ENCODE measurements at places on chromosomes 2 and 18.
A peak's percentile ranks its signal among the peaks of the same experiment; 100 is the strongest.

DNA sequence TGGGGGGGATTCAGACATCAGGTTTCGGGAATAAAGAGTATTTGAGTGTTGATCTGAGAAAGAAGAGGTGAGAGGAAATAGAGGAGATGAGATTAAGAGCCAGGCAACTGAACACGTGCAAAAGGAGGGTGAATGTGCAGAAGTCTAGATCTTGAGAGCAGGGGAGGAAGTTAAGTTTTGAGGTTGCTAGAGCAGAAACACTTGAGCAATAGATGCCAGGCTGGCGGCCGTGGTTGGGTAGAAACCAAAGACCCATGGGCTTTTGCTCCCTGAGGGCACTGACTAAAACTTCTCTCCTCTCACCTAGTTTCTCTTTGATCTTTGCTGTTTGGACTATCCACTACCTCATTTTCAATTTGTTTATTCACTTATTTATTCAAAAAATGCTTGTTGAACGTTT is 116.0 kb downstream of the CDC42EP3 start:
- DNase-seq = no peak

DNA sequence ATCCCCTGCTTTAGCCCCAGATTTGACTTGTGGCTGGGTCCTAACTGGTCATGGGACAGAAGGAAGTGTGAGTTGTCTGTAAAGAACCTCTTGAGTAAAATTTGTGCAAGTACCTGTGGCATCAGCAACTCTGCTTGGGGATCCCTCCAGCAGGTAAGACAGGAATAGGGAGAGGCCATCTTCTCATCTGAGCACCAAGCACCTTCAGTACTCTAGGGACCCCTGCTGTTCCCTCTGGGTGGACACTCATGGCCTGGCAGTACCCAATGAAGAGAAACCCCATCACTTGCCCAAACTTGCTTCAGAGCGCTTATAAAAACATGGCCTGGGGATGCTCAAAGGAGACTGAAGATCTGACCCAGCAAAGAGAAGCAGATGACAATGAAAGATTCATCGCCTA is 297.8 kb downstream of the SP3 start:
- DNase-seq = no peak

GRCh38 chr2:96963316-96963715 is 23.1 kb downstream of the FAM178B start:
- DNase-seq = no peak

DNA sequence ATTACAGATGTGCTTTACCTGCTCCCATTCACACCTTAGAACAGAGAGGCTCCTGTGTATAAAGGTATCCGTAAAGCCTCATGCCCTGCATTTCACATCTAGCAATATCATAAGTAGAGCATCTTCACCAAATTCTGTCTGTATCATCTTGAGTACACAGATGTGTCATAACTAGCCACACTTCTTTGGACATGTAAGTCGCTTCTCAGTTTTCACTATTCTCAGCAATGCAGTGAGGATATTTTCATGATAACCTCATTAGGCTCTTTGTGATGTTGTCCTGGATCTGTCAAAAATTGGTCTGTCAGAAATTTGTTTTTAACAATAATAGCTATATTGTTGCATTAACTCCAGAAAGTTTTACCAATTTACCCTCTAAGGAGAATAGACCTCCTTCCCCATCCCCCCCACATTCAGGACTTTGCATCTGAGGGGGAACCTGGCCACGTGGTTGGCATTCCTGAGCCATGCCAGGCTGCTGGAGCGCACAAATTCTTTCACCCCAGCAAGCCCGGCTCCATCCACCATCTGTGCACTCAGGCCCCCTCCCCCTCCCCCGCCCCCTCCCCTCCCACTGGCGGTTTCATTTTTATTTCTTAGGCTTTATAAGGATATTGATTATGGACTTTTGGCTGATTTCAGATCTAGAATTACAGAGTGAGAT is 34.1 kb downstream of the AGAP1 start:
- DNase-seq = no peak

GRCh38 chr2:55109219-55109891 is 59.1 kb upstream of the RTN4 start:
- DNase-seq = peak; percentile 69

DNA sequence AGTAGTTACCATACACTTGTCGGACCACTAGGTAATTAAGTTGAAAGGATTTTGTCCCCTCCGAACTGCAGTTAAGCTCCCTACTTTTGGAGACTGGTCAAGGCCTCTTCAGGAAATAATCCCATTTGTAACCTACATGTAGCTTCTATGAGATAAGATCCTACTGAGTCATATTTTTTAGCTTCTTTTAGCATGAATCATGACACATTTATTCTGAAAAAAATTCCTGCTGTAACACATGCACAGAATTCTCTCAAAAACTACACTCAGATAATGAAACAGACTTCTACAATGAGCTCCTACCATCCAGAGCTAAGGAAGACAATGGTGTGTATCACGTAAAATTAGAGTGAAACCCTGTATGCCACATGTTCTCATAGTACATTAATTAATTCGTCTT is 100.7 kb upstream of the CCDC195 start:
- DNase-seq = peak; percentile 62

- no peak for DNase-seq
Observed at GRCh38 chr2:119062179-119062578, 96.4 kb downstream of the C1QL2 start.

DNA sequence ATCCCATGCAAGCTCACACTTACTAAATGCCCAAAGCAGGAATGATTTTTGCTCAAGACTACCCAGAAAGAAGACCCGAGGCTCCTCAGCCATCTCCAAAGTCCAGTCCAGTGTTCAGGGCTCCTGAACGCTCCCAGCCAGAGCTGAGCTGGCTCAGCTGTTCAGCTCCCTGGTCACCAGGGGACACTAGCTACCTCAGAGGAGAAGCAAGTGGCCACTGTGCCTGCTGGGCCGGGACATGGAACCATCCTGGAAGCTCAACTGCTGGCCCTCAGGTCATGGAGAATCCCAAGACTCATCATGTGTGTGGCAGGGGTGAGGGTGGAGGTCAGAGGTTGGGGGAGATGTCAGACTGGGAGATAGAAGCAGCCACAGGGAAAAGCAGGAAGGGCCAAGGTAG is 89.0 kb downstream of the GALNT14 start:
- DNase-seq = peak; percentile 18

GRCh38 chr2:44925561-44926136 is 15.9 kb upstream of the SIX3 start:
- no peak for DNase-seq

GRCh38 chr2:8872821-8873432 is 35.5 kb upstream of the KIDINS220 start:
- peak; percentile 27 for DNase-seq

DNA sequence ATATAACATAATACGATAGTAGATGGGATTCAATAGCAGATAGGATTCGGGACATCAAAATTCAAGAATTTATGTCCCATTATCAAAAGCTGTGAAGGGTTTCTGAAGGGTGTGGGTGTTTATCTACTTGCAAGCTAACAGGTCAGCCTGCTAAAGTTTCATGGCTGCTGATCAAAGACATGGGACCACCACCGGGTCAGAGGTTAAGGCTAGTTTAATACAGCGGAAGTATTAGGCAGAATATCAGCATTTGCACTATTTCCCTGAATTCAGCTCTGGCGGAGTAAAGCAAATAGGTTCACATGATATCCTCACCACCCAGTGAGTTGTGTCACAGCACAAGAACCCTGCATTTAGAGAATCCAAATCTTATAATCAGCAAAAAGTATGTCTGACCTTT is 82.5 kb downstream of the DSEL start:
- no peak for DNase-seq

GRCh38 chr2:160282063-160282580 is 82.0 kb upstream of the ITGB6 start:
- no peak for DNase-seq

GRCh38 chr18:10322004-10322403 is 132.4 kb upstream of the APCDD1 start:
- no peak for DNase-seq

DNA sequence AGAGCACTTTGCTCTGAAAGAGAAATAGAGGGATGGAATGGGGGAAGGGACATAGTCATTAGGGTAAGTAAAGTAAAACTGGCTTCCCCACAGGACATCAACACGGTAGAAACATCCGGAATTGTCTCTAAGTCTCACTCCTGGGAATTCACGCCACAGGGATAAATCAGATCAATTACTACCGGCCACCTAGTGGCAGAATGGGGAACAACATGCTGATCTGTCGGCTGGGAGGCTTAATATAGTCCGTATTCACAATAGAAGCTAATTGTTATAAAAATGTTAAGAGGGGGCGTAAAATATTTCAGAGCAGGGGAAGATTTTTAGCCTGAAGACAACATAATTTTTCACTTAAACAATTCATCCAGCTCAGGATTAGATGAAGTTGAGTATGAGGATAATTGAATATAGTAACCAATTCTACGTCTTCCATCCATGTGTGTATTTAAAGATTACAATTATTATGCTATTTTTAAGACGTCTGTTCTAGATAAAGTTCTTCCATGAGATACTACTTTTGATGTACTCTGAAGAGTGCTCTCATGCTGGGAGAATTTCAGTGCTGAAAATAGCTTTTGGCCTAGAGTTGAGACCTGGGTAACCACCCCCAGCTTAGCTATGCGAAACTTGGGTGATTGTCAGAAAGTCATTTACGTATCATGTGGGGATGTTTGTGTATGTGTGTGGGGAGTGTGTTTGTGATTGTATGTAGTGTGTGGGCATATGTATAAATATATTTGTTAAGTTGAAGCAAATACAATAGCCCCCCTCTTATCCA is 65.7 kb downstream of the LRRTM1 start:
- peak; percentile 10 for DNase-seq

DNA sequence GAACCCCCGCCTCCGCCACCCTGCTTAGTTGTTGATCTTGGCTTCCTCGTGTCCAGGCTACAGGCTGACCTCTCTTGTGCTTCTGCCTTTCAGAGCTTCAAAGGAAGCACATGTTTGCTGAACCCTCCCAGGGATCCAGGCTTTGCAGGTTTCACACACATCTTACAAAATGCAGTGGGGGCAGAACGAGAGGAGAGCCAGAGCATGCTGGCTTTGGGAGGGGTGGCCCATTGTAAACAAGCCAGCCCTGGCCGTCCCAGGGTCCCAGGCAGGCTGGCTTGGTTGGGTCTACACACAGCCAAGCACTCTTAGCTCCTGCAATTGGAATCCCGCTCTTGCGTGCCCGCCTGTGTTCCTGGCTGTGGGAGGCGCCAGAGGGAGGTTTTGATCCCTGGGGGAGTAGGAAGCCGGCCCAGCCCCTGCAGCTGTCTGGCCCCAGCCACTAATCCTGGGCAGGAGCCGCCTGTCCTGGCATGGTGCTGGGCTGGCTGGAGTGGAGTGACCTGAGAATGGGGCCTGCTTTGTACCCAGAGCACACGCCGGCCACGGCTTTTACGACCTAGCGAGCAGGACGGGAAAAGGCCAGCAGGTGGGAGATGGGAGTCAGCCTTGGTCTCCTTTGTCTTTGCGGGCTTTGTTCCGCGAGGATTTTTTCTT is 53.9 kb downstream of the SH3BP4 start:
- DNase-seq = no peak

- DNase-seq = no peak
Observed at GRCh38 chr18:50454387-50454988, 79.6 kb downstream of the SKA1 start.

DNA sequence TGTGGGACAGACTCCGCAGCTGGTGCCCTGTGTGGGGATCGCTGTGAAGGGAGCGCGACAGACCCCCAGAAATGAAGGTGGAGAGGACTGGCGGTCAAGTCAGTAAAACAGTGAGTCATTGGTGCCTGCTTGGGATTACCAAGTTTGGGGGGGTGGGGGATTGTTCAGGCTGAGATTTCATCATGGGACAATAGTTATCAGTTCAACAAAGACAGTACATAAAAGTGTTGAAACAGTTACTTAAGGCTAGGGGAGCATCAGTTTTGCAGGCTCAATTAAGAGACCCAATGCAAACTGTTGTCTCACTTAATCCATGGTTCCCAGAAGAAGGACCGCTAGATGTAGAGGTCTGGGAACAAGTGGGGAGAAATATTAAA is 42.4 kb upstream of the PDK1 start:
- no peak for DNase-seq

DNA sequence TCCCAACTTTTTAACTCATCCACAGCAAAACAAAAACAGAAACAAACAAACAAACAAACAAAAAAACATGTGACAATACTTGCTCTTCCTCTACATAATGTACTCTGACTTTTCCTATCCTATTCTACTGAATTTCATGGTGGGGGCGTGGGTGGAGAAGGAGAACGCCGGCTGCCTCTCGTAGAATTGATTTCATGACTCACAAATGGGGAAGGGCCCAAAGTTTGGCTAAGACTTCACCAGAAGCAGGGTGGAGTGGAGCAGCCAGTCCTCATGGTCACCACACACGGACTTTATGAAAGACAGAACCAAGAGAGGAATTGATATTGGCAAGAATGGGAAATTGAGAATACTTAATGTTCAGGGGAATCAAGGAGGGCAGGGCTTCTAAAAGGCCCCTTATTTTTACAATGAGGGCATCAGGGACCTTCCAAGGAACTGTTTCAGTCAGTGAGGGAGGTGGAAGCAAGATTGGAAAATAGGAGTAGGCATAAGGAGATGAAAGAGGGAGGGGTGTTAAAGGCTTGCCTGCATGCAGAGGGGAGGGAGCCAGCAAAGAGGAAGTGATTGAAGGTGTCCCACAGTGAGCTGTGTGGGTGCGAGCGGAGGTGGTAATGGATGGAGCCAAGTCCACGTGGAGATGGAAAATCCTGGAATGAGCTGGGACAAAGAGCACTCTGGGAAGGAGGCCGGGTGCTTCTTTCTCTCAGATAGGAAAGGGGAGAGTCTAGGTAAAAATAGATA is 27.9 kb downstream of the MARCHF4 start:
- no peak for DNase-seq

- DNase-seq = no peak
Observed at GRCh38 chr2:233082931-233083755, 23.0 kb downstream of the INPP5D start.

- DNase-seq = no peak
Observed at GRCh38 chr2:32248299-32248698, 16.4 kb downstream of the NLRC4 start.

DNA sequence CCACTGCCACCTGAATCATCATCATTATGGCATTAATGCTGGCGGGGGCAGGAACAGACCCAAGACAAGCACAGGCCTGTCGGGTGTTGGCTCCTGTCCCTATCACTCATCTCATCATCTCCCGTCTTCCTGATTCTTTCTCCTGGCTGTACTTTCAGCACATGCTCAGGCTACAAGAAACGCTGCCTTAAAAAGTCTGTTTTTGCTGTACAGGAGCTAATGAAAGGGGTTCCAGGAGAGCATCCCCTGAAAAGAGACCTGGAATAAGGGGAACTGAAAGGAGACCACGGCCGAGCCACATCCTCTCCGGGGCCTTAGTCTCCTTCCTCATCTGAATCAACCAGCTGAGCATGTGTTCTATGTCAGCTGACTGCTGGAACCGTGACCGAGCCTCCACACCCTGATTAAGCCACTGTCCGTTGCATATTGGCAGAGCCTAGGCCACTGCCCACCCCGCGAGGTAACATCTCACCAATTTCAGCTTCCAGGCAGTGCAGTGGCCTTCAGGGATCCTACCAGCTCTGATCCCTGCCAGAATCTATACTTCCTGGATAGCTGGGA is 62.6 kb downstream of the DNMT3A start:
- DNase-seq = peak; percentile 35
